ENCODE measurements at places on chromosomes 16 and 17.

DNA sequence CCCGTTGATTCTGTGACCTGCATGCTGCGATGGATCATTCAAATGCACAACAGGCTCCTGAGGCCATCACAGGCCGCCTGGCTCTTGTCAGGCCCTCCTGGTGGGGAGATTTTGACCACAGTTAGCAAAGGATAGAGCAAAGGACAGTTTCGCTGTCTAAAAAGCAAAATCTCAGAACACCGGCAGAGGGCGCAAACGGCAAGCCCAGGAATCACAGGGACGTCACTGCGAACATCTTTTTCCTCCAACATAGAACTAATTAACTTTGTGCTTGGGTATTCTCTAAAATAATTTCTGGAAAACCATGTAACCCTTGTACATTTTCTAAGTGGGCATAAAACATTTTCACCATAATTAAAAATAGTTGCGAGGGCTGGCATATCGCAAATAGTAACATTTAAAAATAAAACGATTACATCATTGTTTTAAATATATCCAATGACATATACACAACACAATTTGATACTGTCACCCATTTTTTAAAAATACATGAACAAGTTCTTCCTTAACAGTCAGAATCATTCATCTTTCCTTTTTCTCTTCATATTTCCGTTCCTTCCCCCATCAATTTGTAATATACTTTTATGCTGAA lies 19.7 kb upstream of the SLC47A1 start:
- peak; percentile 46 for DNase-seq

- no peak for DNase-seq
Measured at GRCh38 chr17:7538891-7539545, 9.8 kb upstream of the TNFSF12 start.

DNA sequence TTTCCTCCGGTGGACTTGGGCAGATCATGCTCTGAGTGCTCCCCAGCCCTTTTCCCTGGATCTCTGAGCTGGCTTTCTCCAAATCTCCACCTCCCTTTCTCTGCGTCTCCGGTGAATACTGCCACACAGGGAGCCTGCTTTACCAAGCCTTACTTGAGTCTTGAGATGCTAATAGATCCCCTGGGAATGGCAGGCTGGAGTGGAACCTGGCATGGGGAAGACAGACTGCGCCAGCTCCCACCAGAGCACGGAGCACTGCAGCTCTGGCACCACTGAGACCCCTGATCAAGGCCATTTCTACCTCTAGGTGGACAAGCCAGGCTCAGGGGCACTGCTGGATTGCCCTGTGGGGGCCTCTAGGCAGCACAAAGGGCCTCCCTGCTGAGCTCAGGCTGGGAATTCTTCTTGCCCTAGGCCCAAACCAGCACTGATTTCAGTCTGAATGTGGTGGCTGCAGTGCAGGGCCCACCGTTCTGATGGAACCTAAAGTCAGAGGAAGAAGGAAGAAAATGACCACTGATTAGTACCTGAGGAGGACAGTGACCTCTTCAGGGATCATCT lies 74.3 kb upstream of the CRHR1 start:
- DNase-seq: no peak

GRCh38 chr17:81285179-81285878 lies 9.8 kb downstream of the SLC38A10 start:
- DNase-seq: peak; percentile 48

GRCh38 chr16:22813948-22814710 lies at the start of gene HS3ST2:
TSS of gene HS3ST2 (plus strand) at chr16:22814162. CDS start at chr16:22814611, 449 bp downstream.
- DNase-seq: no peak

All from stimulated activated CD8-positive, alpha-beta memory T cell treated with anti-CD3 and anti-CD28 coated beads, Interleukin-2, amount 100 ng/mL, for 48 hours (primary cell).